ENCODE measurements at places on chromosomes 11 and 22.

GRCh38 chr11:69485337-69486041 is 4.0 kb downstream of the LINC01488 start:
- no peak for DNase-seq

GRCh38 chr11:95082576-95083001 is 7.1 kb upstream of the ENDOD1 start:
- DNase-seq = no peak

- no peak for DNase-seq
Measured at GRCh38 chr22:41217553-41218157, 12.5 kb downstream of the L3MBTL2 start.

DNA sequence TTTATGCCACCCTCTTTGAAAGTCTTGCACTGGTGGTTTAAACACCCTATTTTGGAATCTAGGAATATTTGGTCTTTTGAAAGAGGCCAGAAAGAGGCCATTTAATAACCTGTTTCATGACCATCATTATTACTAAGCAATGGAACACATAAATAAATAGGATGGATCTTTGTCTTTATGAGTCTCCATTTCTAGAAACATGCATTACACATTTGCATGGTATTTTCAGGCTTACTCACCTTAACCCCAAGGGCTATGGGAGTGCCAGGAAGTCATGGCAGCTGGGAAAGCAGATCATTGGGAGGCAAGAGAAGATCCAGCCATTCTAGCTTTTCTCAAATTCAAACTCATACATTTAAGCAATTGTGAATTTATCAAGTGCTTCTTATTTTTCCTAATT is 185.8 kb upstream of the POU2AF2 start:
- DNase-seq = no peak

DNA sequence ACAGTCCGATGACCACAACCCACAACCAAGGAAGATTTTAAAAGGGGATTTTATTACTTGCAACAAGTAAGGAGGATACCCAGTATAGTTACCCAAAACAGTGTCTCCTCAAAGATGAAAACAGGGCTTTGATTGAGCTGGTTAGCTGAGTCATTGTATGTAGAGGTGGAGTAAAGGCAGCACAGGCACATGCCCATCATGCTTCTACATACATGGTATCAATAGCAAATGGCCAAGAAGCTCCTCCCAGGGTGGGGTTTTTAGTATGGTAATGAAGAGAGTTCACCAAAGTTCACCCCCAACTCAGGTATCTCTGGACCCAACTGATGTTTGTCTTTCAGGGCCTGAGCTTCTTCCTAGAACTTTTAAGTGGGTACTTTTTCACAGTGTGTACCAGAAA is 157.1 kb upstream of the CEP126 start:
- DNase-seq = no peak

- no peak for DNase-seq
Measured at GRCh38 chr11:73317373-73317772, 9.3 kb downstream of the ARHGEF17 start.

DNA sequence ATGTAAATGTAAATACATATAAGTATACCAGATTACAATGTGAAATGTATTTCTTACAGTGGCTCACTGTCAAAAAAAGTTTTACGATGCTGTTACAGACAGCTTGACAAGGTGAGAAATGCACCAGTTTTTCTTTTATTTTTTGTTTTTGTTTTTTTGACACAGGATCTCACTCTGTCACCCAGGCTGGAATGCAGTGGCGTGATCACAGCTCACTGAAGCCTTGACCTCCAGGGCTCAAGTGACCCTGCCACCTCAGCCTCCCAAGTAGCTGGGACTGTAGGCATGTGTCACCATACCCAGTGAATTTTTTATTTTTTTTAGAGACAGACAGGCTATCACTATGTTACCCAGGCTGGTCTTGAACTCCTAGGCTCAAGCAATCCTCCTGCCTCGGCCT is 9.2 kb downstream of the CCDC73 start:
- DNase-seq = no peak

DNA sequence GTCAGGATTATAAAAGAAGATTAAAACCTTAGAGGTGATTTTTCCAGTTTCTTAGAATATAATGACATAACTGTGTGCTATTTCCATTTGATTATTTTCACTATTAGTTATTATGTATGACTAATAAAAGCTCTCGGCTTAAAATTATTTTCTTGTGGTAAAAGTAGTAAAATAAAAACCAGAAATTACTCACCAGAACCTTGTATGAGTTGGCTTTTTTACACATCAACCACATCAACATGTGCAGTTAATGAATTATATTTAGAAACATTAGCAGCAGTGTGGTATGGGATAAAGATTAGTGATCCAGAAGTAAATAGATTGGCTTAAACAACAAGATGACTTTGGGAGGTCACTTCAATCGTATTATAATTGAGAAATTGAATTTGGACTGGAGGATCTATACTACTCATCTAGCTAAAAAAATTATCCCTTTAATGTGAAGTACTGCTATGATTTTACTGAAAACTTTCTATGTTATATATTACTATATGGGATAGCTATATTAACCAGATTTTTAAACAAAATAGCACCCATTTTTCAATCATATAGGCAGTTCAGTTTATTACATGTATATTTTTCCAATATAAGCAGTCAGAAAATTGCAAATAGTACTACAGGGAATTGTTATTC is 2.8 kb upstream of the BCO2 start:
- no peak for DNase-seq

DNA sequence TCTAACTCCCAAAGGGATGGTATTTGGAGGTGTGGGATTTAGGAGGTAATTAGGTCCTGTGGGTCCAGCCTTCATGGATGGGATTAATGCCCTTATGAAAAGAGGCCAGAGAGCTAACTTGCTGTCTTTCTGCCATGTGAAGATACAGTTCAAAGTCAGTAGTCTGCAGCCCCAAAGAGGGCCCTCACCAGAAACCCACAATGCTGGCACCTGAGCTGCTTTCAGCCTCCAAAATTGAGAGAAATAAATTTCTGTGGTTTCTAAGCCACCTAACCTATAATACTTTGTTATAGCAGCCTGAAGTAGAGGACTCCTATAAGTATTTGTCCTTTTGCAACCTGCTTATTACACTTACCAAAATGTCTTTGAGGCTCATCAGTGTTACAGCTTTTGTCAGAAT is 16.2 kb downstream of the ATM start:
- no peak for DNase-seq

DNA sequence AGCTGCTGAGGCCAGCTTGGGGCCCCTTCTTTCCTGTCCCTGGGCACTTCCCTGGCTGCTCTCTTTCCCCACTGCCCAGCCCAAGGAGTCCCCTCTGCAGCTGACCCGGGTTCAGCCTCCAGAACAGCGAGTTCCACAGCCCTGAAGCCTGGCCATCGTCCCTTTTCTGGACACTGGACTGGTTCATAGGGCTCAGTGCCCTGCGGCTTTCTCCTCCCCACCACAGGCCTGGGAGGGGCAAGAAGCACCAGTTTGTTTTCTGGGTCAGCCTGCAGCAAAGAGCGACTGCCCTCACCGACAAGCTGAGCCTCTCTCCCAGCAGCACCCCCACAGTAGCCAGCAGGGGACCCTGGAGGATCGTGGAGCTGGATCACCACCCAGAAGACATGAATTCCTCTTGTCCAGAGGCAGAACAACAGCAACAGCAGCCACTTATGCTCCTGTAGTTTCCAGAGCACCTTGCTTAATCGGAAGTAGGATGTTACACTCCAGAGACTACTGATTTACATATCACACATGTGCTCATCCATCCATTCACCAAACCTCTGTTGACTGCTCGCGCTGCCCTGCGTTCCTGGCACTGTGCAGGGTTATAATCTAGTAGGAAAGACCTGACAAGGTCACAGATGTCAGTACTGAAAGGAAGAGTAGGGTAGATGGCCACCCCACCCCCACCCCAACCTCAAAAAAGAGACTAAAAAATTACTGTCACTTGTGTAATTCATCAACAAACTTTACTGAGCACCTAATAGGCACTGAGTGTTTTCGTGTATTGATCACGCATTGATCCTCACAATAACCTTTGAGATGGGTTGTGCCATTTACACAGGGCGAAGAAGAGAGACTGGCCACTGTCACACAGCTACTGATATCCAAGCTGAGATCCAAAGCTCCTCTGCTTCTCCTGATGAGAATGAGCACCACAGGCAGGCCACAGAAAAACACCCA is 13.0 kb upstream of the CXCR5 start:
- DNase-seq = no peak

GRCh38 chr11:69969890-69970784 is 108.0 kb upstream of the ANO1 start:
- no peak for DNase-seq

DNA sequence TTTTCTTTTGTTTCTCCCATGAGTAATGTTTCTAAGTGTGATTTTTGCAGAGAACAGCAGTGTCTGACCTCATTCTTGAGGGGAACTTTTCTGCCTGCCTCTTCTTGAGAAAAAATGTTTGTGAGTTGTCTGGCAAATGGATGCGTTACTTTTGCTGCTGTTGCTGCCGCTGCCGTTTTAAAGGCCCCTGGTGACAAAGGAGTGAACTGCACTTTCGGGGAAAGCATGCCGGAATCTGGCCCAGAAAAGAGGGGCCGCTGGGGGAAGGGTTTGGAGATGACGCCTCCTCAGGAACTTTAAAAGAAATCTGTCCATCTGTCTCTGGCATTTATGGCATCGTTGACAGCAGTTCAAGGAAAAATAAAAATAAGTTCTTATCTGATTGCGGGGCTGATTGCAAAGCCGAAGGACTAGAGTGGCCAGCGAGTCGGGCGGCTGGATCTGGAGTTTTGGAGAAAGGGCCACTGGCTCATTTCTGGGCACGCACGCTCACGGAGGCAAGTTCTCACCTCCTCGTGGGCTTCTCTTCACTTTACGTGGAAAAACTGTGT is 16.5 kb downstream of the ZBTB16 start:
- no peak for DNase-seq

- peak; percentile 74 for DNase-seq
Measured at GRCh38 chr11:64971421-64972233, at the start of gene MAJIN. MAJIN (minus strand) TSS chr11:64972108; CDS start chr11:64959405, 12,703 bp downstream.

GRCh38 chr11:65355776-65356393 is 1.3 kb downstream of the TIGD3 start:
- DNase-seq = no peak

DNA sequence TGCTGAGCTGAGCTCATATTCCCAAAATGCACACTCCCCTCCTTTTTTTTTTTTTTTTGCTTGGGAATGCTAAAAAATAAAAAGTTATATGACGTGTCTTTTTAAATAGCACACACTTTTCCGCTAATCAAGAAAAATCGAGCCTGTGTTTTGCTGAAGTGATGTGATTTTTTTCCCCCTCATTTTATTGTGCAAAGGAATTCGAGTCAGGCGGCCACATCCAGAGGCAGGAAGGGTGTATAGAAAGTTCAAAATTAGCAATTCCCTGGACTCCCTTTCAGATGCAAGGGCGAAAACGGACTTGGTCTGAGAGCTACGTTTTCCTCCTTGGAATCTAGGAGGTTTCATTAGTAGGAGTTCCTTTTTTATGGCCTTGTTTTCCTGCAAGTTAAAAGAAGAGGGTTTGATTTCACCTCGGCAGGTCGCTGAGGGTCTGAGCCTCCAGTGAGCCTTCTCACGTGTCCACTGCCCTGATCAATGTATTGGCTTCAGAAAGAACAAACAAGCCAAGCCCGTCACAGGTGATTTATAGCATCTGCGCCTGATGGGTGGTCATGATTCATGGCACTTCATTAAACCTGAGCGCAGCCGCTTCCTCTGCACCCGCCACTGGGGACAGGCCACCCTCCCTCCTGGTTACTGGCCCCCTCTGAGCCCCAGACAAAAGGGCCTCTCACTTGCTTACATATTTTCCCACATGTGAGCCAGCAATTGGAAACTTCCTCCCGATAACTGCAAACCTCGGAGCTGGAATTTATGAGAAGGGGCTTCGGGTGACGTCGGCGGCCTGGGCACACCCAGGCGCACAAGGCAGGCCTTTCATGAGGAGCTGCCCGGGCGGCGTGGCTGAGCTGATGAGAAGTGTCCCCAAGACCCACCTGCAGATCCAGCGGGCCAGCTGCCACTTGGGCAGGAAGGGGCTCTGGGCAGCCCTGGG is 64.4 kb upstream of the LINC01488 start:
- no peak for DNase-seq

GRCh38 chr11:119810478-119811232 is 81.7 kb upstream of the NECTIN1 start:
- DNase-seq = no peak

- no peak for DNase-seq
Measured at GRCh38 chr11:79794057-79794456, 353.2 kb upstream of the TENM4 start.

DNA sequence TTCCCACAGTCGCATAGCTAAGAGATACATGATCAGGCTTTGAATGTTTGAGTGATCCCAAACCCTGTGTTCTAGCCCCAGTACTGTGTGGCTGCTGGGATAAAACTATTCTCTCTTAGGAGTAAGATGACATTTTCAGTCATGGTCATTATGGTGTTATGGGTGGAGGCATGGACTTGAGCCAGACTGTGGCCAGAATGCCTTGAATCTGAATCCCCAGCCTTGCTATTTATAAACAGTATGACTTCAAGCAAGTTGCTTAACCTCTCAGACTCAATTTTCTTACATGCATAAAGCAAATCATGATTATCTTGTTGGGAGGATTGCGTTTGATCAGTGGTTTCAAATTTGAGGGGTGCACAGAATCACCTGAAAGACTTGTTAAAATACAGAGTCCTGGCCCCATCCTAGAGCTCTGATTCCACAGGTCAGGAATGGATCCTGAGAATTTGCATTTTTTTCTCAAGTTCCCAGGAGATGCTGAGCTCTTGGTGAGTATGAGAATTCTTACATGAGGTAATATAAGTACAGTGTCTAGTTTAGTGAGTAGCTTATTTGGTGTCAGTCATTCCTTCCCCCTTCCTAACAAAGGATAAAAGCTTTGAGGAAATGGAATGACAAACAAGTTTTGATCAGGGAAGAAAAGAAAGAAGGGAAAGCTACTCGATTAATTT is 571.7 kb downstream of the METTL15 start:
- DNase-seq = no peak

GRCh38 chr11:66020212-66020611 is 6.1 kb downstream of the CATSPER1 start:
- no peak for DNase-seq

DNA sequence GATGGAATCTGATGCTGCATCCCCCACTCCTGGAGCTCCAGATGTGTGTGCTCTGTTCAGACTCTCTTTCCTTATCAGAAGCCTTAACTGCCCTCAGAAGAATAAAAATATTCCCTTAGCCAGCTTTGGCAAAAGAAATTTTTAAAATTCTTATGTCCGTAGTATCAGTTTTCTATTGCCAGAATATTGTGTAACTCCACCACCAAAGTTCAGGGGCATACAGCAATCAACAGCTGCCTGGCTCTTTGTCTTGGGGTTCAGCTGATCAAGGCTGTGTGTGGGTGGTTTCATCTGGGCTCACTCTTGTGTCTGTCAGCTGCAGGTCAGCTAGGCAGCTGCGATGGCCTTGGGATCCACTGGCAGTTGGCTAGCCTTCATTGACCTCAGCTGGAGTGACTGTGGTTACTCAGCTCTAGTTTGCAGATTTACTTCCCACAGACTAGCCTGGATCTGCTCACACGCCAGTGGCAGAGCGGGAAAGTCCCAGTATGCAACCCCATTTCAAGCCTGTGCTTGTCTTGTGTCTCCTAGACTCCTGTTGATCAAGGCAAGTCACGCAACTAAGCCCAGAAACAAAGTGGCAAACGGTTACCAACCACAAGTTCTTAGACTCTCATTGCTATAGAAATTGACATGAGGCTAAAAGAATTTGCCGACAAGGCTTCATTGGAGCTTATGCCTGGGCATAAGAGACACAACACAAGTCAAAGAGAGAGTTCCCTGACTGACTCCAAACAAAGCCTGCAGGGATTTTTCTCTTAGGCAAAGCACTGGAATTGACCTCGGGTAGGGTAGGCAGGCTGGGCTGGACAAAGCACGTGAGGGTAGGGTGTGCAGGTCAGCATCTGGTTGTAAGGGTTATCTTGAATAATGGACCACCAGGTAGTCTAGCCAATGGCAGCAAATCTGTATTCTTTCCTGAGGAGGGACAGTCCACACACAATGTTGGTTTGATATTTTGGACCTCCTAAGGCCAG is 7.5 kb downstream of the TMEM138 start:
- DNase-seq = no peak
